ENCODE measurements at places on chromosomes 16 and 17.

DNA sequence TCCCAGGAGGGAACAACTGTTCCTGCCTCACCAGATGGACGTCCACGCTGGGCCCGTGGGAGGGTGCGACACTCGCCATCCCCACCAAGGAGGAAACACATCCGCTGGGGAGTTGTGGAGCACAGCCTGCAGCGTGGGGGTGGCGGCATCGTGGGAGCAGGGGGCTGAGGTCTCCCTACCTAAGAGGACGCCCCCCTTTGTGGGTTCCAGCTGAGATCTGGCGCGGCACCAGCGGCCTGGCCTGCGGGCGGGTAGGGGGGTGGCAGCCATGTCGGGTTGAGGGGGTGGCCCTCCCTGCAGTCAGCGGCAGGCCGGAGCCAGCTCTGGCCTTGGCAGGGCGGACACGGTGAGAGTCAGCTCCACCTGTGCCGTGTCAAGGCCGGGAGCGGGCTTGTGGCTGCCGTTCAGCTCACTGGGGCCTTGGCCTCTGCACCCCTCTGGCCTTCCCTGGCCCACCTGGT lies 116.7 kb upstream of the CIBAR2 start:
- DNase-seq = no peak

DNA sequence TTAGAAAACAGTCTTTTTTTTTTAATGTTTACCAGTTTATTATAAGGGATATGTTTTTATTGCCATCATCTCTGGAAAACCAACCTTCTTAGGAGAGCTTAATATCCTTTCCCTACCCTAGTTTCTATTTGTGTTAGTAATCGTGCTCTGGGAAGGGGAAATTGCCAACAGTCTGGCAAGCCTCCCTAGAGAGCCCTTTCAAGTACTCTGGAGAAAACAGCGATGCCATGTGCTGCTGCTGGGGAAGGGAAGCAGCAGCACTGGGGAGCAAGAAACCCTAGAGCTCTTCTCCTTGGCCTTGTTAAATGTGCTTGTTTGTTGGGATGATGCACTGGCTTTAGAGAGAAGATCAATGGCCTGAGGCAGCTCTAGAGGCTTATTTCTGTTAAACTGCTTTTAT lies 10.3 kb downstream of the RETREG3 start:
- DNase-seq = no peak

DNA sequence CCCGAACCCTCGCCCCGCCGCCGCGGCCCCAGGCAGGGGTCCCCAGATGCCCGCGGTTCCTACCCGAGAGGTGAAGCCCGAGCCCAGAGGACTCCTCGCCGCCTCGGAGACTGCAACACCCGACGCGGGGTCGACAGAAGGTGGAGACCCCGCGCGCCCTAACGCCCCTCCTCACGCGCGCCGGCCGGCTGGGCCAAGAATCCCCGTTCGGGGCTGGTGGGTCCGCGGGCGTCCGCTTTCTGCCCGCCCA lies 515 bp downstream of the SUMO2 start:
- peak; percentile 47 for DNase-seq

GRCh38 chr17:4908301-4908700 lies 5.4 kb upstream of the CHRNE start:
- DNase-seq = no peak

DNA sequence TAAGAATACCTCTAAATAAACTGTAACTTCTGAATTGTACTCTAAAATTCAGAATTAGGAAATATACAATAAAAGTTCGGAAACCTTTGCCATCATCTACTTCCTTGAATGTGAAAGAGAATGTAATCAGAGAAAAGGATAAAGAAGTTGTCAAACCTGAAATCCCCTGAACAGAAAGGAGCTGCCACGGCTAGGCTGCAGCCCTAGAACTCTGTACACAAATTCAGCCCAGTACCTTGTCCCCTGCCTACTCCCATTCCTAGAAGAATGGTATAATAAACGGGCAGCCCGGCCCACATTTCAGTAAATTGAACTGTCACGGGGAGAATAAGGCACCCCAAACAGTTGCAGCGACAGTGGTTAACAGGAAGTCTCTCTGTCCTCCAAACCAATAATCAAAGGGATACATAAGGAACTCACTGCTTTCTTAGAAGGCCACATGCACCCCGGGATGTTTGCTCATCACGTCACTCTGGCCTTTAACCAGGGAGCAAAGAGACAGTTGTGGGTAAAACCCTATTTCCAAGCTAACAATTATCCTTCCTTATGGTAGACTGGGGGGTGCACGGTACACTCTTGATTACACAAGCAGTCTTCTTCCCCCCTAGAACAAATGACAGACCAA lies 24.3 kb upstream of the RFFL start:
- DNase-seq = no peak

DNA sequence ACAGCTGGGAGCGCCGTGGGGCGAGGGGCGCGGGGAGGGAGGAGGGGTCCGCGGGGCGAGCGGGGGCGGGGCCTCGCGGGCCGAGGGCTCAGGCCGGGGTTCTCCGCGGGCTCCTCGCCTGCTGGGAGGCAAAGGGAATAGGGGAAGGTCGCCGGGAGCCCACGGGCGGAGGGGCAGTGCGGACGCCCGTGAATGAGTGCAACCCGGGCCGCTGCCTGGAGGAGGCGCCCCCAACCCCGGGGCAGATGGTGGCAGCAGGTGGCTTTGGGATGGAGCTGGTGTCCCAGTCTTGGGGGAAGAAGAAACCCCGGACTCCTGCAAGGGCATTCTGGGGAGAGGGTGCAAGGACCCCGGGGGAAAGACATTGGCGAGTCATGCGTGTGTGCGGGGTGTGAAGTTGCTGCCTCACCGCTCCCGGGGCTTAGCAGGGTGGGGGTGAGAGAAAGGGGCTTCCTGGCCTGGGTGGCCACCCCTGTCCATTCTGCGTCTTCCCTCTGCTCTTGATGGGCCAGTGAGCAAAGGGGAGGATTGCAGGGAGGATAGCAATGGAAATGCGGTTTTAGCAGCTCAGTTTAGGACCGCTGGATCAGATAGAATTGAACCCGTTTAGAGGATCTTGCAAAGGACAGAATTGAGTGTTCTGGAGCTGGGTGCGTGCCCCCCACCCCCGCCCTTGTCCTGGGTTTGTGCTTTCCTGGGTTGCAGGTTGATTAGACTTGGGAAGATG lies 526 bp downstream of the KIAA0513 start:
- no peak for DNase-seq

DNA sequence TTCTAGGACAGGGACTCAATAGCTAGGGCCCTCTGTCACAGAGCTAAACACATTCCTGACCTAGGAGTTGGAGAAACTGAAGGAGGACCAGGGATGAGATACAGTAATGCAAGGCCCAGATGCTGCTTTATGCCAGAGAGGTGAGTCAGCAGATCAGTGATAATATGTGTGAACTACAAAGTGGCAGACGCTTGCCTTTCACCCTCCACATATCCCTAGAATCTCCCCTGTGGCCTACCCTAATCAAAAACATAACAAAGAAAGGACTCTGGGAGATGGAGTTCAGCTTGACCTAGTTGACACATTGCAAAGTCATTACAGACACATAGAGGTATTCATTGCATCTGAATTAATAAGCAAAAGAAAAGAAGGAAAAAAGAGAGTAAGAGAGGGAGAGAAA lies 417.6 kb upstream of the DYNLRB2 start:
- no peak for DNase-seq

DNA sequence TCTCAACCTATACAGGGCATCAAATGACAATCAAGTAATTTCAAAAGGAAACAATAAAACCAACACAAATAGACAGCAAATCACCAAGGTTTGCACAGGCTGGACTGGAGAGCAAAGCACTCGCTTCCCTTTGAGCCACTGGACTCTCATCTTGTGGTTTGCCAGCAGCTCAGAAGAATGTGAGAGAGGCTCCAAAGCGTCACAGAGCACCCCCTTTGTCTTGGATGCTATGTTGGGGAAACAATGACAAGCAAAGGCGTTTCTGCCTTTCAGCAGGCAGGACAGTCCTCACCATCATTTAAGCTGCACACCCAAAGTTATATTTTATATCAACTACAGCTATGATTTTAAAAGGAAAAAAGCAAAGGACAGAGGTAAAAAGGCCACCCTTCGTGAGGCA lies 13.2 kb downstream of the SLC6A4 start:
- DNase-seq = no peak

GRCh38 chr17:74512624-74513091 lies 18.6 kb downstream of the CD300LB start:
- DNase-seq = no peak

- DNase-seq = no peak
These were observed 30.5 kb downstream of the IQCK start for GRCh38 chr16:19748389-19749168.

DNA sequence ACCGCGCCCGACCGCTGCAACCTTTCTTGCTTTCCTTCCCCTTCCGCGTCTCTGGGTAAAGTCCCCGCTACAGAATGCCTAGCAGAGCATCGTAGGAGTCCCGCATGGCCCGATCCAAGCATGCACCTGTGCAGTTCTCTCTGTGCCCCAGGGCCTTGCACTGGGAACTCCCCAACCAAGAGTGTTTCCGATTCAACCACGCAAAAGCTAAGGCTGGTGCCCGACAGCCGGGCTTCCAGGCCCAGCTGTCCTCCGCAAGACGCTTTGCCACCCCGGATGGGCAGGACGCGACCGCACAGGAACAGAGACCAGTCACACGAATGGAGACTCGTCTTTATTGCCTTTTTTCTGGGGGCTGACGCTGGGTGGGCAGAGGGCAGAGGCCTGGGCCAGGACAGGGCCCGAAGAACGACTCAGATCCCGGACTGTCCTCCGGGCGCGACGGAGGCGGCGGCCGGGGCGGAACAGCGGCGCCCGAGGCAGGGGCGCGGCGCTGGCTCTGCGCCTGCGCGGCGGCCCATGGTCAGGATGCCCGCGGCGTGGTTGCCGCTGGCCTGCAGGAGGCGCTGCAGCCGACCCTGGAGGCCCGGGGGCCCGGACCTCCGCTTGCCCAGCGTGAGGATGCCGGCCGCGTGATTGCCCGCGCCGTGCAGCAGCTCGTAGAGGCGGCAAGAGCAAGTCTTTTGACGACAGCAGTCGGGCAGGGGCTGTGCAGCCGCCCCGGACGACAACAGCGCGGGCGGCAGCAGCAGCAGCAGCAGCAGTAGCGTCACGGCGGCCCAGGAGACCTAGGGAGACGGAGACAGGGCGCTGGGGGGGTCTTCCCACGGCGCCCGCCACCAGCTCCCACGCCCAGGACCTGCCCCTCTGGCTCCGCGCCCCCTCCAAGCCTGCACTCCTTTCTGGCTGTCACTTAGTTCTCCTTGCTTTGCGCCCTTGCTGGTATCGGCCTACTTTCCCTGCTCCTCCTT lies 1.2 kb downstream of the HCRT start:
- DNase-seq = no peak

- DNase-seq = no peak
These were observed 31.7 kb downstream of the ZFPM1 start for GRCh38 chr16:88484505-88485365.

- no peak for DNase-seq
These were observed 9.4 kb upstream of the MYLK3 start for GRCh38 chr16:46757339-46758050.

DNA sequence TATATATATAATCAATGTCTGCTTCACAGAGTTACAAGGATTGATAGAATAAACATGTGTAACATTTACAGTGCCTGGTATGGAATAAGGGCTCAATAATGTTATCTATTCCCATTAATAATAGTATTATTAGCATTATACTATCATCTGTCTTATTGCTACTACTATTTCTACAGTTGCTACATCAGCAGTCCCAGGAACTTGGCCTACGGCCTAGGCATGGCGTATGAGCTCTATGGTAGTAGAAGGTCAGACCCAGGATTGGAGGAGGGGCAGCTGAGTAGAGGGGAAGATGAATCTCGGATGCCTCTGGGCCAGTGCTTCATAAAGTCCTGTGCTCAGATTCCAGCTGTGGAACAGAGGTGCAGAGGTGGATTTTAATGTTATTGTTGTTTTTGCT lies 146.3 kb upstream of the TBX2 start:
- DNase-seq = no peak

GRCh38 chr16:1964506-1965395 lies at the start of gene RPS2:
TSS of gene RPS2 (minus strand) at chr16:1964826. CDS start at chr16:1964625, 201 bp downstream.
- peak; percentile 98 for DNase-seq

DNA sequence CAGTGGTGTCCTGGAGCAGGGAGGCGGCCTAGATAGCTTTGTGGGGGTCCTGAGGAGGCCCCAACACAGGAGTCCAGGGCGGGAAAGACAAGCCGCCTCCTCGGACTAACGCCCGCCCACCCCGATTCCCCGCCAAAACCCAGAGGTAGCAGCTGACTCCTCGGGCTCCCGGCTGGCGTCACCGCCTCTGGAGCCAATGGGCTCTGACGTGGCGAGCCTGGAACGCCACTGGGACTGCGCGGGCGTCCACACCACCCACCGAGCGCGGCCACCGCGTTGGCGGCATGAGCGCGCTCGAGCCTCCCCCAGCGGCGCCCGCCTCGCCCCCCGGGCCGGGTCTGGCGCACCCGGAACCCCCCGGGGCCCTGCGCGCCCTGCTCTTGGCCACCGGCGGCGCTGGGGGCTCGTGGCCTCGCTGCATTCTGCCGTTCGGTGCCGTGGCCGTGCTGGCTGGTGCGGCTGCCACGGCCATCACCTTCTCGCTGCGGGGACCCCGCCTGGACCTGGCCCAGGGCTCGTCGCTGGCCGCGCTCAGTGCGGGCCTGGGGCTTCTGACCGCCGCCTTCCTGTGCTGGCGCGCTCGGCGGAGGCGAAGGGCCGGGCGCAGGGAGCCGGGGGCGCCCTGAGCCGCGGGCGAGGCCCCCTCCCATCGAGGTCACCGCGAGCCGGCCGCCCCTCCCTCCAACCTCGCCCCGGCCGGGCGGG lies 3.4 kb upstream of the NTN3 start:
- no peak for DNase-seq

DNA sequence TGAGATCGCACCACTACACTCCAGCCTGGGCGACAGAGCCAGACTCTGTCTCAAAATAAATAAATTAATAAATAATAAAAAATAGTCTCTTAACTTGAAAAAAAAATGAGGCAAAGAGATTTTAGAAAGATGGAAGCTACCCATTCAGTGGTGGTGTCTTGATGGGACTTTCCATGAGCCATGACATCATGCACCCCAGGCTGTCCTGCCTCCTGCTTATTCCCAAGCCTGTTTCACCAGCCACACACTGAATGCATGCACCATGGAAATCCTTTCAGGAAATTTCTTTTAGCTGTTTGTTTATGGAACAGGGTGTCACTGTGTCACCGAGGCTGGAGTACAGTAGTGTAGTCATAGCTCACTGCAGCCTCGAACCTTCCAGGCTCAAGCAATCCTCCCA lies 8.9 kb upstream of the DLX3 start:
- no peak for DNase-seq

DNA sequence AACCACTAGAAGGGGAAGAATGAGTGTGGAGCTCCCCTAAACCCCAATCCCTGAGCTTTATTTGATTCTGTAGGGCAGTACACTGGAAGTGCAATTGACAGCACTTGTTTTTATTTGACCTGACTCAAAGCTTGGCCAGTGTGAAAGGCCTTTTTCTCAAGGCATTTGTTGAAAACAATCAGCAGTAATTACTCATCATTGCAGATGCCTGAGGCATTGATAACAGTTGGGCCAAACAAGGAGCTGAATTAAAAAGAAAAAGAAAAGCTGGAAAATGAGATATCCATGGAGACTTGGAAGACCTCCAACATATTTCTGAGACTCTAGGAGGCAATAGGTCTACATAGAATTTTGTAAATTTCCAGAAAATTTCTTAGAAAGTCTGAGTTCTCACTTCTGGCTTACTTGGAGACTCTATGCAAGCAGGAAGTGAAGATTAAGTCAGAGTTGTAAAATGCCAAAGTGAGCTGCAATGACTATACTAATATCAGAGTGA lies 200.8 kb upstream of the KCNJ16 start:
- DNase-seq = no peak

GRCh38 chr16:30570636-30571444 lies 674 bp downstream of the ZNF688 start:
- DNase-seq = no peak
